Activated CD4-positive, alpha-beta memory T cell treated with anti-CD3 and anti-CD28 coated beads for 36 hours (primary cell): ENCODE measurements at places on chromosomes 1 and 21. TPM values are rescaled to one million over a fixed set of nuclear protein-coding genes. Genes with fewer than 3 reads are reported as not detected.

PAQR6 gene
- 4.0 TPM for total RNA-seq

DNA sequence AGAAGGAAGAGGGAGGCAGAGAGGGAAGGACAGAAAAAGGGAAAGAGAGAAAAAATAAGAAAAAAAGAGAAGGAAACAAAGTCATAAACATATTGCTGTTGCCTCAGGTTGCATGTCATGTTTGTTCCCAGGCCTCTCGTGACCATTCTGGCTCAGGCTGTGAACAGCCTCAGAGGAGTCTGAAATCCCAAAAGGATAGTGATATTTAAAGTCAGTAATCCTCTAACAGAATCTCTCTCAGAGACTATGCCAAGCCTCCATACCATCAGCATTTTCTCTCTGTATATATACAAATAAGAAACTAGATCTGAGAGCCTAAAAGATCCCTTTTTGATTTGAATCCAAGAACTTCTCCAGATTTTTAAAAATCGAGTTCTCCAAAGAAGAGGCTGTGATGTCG lies 35.2 kb downstream of the GORAB start:
- H3K4me3 ChIP-seq: no peak overlapping the region
- peaks cover 1% of the 10 kb centered on the region for H3K36me3 ChIP-seq
- peaks cover 12% of the 10 kb centered on the region for H3K27me3 ChIP-seq

- H3K4me3 ChIP-seq: no peak overlapping the region
- peaks cover 3% of the 10 kb centered on the region for H3K4me1 ChIP-seq
- no peak overlapping the region for H3K27ac ChIP-seq
- DNase-seq: no peak
- H3K27me3 ChIP-seq: no peaks in the 10 kb centered on the region
These were observed 78.1 kb upstream of the CCDC190 start for GRCh38 chr1:162939035-162939434.

GRIK1 gene
- total RNA-seq: not detected

DNA sequence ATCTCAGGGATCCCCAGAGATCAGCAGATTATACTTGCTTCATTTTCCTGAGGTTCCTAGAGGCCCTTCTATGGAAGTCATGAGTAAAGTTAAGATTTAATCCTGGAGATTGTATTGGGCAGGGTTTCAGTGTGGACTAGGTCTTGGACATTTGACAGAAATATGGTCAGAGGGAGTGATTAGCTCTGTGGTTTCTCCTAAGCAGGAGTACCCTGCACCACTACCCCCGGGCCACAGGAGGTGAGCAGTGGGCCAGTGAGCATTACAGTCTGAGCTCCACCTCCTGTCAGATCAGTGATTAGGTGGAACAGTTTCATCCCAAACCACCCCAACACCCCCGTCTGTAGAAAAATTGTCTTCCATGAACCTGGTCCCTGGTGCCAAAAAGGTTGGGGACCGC lies 43.2 kb downstream of the PHACTR4 start:
- H3K4me3 ChIP-seq: no peak overlapping the region
- no peak for DNase-seq
- H3K27me3 ChIP-seq: no peaks in the 10 kb centered on the region
